Stimulated activated naive CD4-positive, alpha-beta T cell (primary cell): ENCODE measurements at places on chromosomes 4 and X.

DNA sequence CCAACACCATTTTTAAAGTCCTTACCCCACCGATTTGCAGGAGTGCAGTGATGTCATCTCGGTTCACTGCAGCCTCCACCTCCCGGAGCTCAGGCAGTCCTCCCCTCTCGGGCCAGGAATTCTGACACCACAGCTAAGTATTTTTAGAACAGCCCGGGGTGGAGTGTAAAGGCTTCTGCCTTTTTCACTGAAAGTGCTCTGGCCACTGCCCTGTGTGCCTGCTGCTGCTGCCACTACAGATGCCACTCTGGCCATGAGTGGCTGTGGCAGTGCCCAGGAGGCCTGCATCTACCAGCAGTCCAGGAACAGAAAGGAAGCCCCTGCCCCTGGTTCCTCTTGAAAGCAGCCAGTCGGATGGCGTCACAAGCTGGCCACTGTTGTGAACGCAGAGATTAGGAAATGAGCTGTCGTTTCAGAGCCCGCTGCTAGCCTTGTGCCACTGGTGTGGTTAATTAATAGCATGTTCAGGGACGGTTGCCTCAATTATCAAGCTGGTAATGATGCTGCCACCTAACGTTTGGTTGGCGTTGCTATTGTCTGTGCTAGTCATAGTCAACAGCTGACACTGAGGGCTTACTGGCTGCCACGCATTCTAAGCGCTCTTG, 23.6 kb upstream of the TBC1D14 start:
- DNase-seq, result no peak

DNA sequence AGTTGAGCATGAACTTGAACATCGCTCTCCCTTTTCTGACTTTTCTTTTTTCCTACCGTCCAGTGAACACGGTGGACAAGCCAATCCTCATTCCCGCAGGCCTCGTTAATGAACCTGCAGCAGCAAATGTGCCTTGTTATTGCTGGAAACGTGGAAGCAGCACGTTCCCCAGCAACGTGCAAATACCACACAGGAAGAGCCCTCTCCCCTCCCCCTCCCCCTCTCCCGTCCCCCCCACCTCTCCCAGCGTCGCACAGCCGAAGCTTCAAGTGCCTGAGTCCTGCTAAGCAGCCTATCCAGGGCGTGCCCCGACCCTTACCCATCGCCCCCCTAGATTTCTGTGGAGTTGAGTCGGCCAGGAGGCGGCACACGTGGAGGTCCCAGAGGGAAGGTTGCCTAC, 219.9 kb downstream of the BCOR start:
- no peak for DNase-seq

GRCh38 chr4:156238171-156238570, 284.5 kb upstream of the CTSO start:
- DNase-seq, result no peak

GRCh38 chr4:81960961-81961360, 412.8 kb downstream of the HNRNPD start:
- no peak for DNase-seq

DNA sequence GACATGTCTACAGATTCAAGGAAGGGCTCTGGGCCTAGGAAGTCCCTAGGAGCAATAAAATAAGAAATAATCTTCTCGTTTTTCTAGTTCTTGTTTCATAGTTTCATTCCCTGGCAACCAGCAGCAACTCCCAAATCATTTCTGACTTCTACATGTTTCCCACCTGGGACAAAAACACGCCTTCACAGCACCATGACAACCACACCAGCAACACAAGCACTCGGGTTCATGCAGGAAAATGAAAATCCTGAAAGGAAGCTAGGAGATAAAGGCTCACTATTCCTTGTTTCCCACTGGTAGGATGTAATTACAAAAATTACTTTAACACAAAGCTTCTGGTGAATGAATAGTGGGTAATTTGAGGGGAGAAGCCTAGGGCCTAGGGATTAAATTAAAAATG, 158.9 kb downstream of the ADAMTS3 start:
- DNase-seq, result no peak

GRCh38 chr4:87555773-87556619, 26.8 kb upstream of the SPARCL1 start:
- no peak for DNase-seq

- no peak for DNase-seq
Observed at GRCh38 chrX:2901367-2902036, 27.6 kb downstream of the ARSD start.
